ENCODE measurements at places on chromosomes 7 and 10.
A peak's percentile ranks its signal among the peaks of the same experiment; 100 is the strongest.

- no peak for DNase-seq
Observed at GRCh38 chr7:41754046-41754445, 51.2 kb upstream of the INHBA start.

DNA sequence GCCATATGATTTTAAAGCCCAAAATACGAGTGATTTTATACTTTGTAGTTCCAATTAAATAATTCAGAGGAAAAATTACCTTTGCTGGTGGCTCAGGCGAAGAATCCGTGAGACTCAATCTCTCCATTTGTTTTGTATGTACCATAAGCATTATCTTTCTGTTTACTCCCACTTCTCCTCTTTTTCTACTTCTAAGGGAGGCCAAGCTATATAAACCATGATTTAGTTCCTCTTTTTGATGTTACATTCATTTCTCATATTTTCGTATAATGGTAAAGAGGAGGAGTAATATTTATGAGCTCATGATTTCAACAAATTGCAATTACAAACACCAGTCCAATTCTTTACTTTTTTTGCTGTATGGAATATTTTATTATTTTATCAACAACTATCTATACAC is 50.6 kb upstream of the TES start:
- DNase-seq = no peak

- no peak for DNase-seq
Observed at GRCh38 chr10:78811174-78811573, 257.6 kb upstream of the ZMIZ1 start.

- DNase-seq = no peak
Observed at GRCh38 chr7:101838837-101839483, 21.5 kb downstream of the CUX1 start.

DNA sequence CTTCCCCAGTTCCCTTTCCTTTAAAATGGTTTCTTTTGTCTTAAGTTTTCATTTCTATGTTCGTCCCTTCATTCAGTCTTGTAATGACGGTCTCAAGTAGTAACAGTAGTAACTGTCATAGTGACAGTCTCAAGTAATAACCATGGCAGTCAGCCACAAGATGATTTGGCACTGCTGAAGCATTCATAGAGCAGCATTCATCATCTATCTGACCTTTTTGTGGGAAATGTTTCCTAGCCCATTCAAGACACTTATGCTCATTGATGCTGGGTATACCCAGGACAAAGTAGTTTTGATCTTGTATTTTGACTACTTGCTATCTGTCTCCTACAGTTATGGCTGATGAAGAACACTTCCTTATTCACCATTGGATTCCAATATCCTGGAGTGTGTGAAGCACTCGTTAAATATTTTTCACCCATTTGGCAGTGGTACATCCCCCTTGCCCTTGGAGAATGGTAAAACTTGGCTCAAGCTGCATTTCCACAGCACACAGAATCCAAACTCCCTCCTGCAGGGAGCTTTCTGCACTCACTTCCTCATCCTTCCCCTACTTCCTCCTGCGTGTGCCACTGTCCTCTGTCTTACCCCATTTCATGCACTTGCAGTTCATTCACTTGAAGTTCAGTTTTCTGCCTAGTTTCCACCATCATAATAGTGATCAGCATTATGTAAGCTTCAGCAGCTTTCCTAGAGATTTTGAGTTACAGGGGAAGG is 19.0 kb downstream of the GIMAP4 start:
- no peak for DNase-seq

GRCh38 chr10:31468536-31468859 is 149.5 kb downstream of the ZEB1 start:
- DNase-seq = no peak

DNA sequence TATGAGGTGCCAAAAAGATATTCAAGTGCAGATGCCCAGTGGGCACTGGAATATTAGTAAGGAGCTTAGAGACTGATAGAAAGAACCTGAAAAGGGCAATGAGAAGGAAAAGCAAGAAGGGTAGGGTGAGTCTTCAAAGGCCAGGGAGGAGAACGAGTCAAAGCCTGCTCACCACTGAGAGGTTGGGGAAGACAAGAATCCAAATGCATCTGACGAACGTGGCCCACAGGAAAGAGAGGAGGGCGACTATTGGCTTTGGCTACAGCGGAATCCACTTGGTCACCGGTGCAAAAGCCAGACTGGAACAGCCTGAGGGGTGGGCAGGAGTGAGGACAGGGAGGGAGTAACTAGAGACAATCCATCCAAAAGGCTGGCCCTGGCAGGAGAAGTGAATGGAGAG is 216.7 kb upstream of the KLF14 start:
- no peak for DNase-seq

DNA sequence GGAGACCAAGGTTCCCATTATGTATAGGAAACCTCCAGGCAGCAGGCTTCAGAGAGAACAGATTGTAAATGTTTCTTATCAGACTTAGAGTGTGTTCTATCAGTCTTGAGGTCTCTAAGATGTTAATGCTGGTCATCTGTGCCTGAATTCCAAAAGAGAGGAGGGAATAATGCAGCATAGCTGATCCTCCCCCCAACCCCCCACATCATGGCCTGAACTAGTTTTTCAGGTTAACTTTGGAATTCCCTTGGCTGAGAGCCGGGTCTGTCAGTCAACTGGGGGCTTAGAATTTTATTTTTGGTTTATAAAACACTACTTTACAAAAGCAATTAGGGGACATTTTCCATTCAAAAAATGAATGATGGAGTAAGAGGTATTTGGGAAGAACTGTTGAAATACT is 184.3 kb downstream of the NEBL start:
- DNase-seq = no peak

- DNase-seq = no peak
Observed at GRCh38 chr7:70570961-70571360, 561.0 kb upstream of the GALNT17 start.

GRCh38 chr7:39672176-39672575 is 48.8 kb downstream of the RALA start:
- no peak for DNase-seq

GRCh38 chr10:101014230-101014884 is 14.7 kb downstream of the LZTS2 start:
- peak; percentile 55 for DNase-seq

GRCh38 chr7:151769188-151769821 is 107.6 kb downstream of the PRKAG2 start:
- DNase-seq = no peak

DNA sequence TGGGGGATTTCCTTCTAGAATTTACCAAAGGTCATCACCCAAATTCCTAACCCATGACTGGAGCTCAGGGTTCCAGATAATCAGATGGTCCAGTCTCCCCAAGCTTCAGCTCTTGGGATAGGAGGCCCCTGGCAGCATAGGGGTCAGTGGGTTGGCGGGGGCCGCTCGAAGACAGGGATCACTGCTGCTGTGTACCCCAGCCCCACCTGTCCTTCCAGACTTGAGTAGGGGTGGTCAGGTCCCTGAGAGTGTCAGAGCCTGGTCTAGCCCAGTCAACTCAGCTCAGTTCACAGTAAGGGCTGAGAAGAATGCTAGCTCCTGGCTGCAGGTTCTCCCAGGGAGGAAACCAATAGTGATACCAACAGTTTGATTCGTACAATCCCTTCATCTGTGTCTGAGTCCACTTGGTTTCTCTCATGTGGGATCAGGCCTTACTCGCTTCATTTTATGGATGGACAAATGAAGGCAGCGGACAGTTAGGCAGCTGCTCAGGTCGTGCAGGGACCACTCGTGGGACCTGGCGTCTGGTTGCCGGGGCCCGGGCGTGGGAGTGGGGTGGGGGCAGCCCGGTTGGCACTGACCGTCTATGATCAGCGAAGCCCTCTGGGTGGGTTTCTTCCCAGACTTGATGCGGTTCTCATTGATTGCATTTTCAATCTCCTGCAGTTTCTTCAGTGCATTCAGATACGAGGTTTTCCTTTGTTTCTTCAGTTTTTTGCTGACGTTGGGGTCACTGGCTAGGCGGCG is 78.9 kb downstream of the PRPF18 start:
- DNase-seq = no peak

DNA sequence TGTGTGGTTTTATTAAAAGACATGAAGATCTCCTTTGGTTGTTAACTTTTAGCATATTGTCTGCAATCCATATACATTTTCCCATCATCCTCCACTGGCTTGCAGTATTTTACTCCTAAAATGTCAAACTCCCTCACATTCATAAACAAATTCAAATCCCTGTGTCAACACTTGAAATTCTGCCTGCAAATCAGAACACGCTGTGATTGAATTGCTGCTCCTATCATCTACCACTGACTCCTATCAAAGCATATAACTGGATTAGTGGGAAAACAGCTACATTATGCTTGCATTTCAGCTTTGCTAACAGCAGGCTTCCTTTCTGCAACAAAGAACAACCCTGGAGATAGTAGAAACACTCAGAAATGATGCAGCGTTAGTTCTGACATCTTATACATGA is 281.8 kb upstream of the HGF start:
- DNase-seq = no peak

DNA sequence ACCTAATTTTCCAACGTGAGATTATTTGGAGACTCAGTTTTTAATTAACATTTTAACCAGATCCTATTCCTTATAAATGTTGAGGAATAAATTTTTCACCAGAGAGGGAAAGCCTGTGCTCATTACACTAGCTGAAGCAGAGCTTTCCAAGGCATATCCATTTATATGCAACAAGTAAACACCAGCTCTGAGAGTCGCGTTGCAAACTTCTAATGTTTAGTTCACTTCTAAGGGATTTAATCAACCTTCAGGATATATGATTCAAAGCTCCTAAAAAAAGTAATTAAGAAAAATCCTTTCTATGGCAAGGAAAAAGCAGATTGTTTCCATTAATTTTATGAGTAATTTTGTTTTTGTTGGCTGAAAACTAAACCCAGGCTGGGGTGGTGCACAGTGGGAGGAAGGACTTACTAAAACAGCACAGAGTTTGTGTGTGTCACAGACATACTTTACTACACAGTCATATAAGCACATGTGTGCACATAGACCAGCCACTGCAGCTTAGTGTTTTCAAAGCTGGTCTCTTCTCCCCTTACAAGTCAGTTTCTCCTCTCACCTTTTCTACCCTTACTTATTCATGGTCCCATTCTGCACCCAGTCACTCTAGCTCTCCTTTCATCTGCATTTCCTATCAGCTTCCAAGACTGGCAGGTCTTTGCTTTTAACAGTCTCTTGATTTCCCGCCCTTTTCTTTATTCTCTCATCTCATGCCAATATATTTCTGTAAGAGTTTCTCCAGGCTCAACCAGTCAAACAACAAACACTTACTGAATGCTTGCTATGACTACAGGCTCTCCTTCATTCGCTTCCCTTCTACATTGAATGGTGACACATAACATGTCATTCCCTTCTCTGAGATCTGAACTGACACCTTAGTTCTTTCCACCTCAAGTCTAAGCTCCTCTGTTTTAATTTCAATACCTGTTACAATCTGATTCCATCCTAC is 81.1 kb upstream of the FZD1 start:
- no peak for DNase-seq

DNA sequence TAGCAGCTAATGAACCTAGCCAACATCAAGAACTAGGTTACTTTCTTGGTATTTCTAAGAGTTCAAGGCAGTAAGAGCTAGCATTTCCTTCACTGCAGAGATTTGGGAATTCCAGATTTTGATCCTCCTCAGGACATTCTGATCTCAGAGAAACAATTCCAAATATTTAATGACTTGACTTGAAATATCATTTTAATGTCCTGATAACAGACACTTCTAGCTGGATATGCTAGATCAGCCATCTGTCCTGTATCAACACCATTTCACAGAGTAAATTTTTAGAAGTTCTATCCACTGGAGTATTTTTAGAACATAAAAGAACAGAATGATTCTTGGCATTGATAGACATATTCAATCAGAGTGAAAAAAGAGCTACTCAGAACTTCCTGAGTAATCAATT is 151.3 kb downstream of the RAPGEF5 start:
- no peak for DNase-seq

DNA sequence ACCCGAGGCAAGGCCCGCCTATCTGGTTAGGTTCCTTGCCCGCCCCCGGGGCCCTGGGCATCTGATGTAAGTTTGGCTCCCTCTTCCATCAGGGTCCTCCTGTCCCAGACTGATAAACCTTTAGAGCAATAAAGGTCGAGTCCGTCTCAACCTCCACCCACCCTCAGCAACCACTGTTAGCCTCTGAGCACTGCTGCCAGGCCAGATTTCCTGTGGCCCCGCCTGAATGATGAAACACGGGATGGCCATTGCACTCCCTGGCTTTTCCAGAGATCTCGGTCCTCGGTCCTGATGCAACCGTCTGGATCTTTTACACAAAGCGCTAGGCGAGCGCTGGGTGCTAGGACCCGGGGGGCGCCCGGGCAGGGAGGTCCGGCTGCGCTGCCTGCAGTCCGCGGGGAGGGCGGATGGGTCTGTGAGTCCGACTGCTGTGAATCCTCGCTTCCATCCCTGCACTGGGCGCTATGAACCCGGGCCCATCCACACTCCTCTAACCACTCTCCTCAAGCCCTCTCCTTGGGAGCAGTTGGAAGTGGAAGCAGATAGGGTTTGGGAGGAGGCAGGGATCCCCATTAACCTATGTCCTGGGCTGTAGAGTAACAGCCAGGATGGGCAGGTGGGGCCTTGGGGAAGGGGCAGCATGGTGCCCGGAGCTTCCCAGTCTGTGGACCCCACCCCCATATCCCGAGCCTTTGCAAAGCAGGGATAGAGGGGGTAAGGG is 875 bp upstream of the DDIT4 start:
- DNase-seq = no peak

- DNase-seq = no peak
Observed at GRCh38 chr10:117410557-117410956, 35.3 kb upstream of the PDZD8 start.

GRCh38 chr10:68052463-68052862 is 22.6 kb downstream of the HERC4 start:
- no peak for DNase-seq

GRCh38 chr10:71299071-71299785 is 19.8 kb upstream of the SLC29A3 start:
- no peak for DNase-seq

- DNase-seq = no peak
Observed at GRCh38 chr10:21926358-21926925, 77.1 kb downstream of the DNAJC1 start.

DNA sequence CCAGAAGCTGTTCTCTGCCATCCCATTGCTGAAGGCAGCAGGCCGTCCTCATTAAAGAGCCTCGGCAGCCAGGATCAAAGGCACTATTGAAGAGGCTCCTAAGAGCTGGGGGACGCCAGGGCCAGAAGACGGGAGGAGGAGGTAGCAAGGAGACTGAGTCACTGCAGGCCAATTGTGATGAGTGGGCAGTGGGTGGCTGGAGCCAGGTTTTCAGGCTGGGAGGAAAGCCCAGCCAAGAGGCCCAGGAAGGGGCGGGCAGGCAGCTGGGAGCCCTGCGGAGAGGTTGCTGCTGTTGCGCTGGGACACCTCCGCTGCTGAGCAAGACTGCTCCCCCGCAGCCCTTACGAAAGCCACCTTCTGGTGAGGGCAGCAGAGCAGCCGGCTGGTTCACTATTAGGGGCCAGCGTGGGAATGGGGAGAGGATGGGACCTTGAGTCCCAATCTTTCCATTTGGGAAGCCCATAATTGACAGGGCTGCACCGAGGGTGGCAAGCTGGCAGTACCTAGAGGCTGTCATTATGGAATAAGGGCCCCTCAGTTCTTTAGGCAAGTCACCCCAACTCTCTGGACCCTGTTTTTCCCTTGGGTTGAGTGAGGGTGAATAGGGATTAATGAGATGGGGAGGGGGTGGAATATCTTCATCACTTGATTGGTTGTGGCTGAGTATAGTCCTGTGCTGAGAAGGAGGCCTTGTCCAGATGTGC is 48.4 kb downstream of the UNC5B start:
- DNase-seq = no peak

- DNase-seq = no peak
Observed at GRCh38 chr7:21543528-21544302, 876 bp downstream of the DNAH11 start.

- DNase-seq = no peak
Observed at GRCh38 chr10:73717556-73717955, 19.6 kb upstream of the AGAP5 start.

- no peak for DNase-seq
Observed at GRCh38 chr10:88117869-88118632, 254.6 kb downstream of the PTEN start.
